Iris pigment epithelial cell (primary cell): ENCODE measurements at places on chromosomes 11 and 22.
A peak's percentile ranks its signal among the peaks of the same experiment; 100 is the strongest.

GRCh38 chr11:97703851-97704250 lies 1314.0 kb downstream of the JRKL start:
- no peak for DNase-seq

GRCh38 chr11:17968206-17968605 lies 44.6 kb downstream of the SERGEF start:
- DNase-seq, result no peak

DNA sequence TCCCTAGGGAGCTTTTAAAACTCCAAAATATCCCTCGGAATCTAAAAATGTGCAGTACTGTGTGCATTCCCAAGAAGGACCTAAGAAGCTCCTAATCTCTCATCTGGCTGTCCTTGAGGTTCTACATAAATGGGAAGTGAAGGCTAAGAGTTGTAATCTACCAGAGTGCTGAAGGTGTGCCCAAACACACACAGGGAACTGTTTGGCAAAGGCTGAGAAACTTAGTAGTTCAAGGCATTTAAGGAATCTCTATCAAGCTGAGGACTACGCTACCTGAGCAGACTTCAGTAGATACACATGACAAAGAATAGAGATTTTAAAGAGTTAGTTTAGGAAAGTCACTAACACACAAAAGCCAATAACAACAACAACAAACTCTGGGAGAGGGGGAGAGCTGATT lies 71.1 kb downstream of the TTC28 start:
- DNase-seq, result no peak

DNA sequence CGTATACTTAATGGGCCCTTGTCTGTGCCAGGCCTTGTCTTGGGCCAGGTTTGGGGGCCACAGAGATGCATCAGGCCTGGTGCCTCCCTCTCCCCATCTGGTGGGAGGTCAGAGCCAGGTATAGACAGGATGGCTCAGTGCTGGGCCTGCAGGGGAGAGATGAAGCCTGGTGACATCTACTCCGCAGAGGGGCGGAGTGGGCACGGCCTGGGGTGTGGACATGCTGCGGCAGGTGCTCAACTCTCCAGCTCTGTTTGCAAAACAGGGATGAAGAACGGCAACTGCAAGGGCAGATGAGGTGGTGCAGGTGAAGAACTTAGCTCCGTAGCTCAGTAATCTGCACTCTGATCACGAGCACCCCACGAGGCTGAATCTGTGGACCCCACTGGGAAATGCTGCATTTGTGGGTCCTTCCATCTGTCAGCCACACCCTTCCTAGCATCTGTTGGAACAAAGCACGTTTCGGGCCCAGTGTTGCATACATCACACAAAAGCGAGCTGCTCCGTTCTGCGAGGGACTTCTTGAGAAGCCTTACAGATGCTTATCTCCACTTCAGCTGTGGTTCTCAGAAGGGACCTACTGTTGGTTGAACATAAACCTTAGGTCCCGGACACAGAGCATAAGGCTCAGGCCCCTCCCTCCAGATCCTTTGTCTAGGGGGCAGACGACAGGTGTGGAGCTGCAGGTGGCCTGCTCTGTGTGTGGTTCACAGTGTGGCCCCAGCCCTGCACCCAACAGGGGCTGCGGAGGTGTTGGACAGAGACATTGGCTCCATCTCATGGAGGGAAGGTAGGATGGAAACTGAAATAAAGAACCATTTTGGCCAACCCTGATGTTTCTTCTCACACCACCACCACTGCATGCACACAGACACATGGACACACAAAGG lies 78.3 kb downstream of the LRRC32 start:
- no peak for DNase-seq

GRCh38 chr11:46918083-46918787 lies at the start of gene LRP4:
LRP4 (minus strand) TSS chr11:46918550; CDS start chr11:46918379, 171 bp downstream.
- no peak for DNase-seq

GRCh38 chr22:17703811-17704210 lies 65.3 kb downstream of the BCL2L13 start:
- peak; percentile 73 for DNase-seq

DNA sequence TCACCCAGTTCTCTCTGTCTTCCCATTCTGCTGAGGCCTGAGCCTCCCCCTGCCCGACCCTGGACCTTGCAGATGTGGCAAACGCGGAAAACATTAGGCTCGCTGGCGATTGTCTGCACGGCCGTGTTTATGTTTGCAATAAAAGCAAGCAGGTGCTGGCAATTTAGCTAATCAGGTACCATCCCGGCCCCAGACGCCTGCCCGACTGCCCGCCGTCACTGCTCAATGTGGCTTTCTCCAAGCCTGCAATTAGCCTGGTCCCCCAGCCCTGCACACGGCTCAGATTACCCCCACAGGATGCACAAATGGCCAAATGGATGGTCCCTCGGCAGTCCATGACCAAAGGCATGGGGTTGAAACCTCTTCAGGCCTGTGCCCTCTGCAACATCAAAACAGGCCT lies 259.7 kb downstream of the MN1 start:
- no peak for DNase-seq

DNA sequence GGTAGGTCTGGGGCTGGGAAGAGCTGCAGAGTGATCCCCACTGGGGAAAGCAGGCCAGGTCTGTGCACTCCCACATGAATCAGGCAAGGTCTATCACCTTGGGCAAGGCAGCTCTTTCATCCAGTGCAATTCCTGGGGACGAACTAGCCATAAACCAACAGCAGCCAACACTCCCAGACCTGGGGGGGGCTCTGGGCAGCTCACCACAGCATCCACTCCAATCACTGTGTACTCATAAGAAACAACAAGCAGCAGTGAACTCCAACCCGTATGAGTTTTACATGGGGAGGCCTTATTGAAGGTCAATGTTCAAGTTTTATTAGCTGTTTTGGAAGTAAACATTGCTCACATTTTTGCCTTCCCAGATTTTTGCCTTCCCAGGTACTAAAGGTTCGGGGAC lies 157.4 kb upstream of the NAV2 start:
- DNase-seq, result no peak

DNA sequence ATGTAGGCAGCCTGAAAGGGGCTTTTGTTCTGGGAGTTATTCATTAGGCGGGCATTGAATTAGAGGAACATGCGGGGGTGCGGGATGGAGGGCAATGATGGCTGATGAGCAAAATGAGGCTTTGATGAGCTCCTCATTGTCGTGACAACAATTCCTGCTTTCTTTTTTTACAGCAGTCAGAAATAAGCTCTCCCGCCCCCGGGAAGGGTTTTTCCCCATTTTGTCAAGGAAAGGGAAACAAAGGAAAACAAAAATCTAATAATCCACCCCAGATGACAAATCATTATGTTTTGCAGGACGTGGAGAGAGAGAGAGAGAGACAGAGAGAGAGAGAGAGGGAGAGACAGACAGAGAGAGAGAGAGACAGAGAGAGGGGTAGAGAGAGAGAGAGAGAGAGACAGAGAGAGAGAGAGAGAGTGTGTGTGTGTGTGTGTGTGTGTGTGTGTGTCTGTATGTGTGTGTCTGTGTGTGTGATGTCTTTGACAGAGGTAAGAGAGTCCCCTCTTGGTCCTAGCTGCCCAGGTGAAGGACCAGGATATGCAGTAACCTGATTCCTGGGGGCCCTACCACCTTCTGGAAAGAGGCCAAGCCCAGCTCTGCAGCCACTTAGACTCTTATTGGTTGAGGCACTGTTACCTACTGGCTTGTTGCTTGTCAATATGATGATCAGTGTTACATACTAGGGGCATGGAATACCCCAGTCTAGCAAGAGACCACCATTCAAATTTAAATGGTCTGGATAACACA lies 46.7 kb upstream of the PARVA start:
- DNase-seq, result no peak

DNA sequence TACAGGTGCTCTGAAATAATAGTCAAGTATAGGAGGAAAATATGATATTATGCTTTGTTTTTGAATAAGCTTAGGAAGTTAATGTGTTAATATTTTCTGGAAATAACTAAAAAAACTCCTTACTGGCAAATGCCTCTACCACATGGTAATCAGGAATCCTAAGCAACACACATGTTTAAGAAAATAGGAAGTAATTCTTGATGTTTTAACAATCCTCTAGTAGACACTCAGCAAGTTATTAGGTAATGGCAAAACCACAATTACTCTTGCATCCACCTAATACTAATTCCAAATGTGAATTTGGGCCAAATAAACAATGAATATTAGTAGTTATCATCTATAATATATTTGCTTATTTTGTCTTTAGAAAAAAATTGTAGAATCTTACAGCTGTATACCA lies 53.6 kb downstream of the SLC35F2 start:
- DNase-seq, result no peak
